ENCODE measurements at places on chromosomes 3 and 15. TPM values are rescaled to one million over a fixed set of nuclear protein-coding genes. Genes with fewer than 3 reads are reported as not detected.

The TMCC1 gene
- total RNA-seq, result 8.0 TPM

The AP3B2 gene
- 0.89 TPM for total RNA-seq

The SLC12A1 gene
- not detected for total RNA-seq

The KIF23 gene
- total RNA-seq, result 60.9 TPM

The DZIP1L gene
- 2.5 TPM for total RNA-seq

The TNFAIP8L3 gene
- total RNA-seq, result not detected

The FGF7 gene
- total RNA-seq, result 0.20 TPM

The MUC20 gene
- 0.23 TPM for total RNA-seq

The ERC2 gene
- 0.14 TPM for total RNA-seq

The NR1I2 gene
- total RNA-seq, result 0.12 TPM

The POLQ gene
- 4.0 TPM for total RNA-seq

The PLEKHO2 gene
- 2.9 TPM for total RNA-seq

Measured in NCI-H460 (cell line).